WTC11 (cell line): ENCODE measurements at places on chromosomes 1 and 21. TPM values are rescaled to one million over a fixed set of nuclear protein-coding genes. Genes with fewer than 3 reads are reported as not detected.
A peak's percentile ranks its signal among the peaks of the same experiment; 100 is the strongest.

Gene PCP4
- 1.4 to 2.1 TPM (median 1.6 TPM) in 3 replicates for total RNA-seq

Gene ST6GALNAC3
- 11.9 to 14.1 TPM (median 12.7 TPM) in 3 replicates for total RNA-seq

GRCh38 chr1:228361314-228362140, 45.1 kb downstream of the TRIM11 start:
- peak; percentile 8 for DNase-seq

DNA sequence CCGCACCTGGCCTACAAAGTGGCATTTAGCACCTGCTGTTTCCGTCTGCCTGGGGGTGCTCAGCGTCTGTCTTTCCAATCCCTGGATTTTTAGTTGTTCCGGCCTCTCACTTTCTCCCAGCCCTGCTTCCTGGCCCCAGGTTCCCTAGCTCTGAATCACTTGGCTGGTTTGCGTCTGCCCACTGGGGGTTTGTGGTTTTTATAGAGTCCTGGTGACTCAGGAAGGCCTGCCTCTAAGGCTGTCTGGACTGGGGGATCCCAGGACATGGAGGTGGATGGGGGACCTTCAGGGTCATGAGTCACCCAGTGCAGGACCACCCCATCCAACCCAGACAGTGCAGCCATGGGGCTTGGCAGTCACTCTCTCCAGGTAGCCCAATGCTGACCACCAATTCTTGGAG, 53.5 kb downstream of the MRPL37 start:
- no peak for DNase-seq

GRCh38 chr1:202565890-202566602, 144.2 kb downstream of the SYT2 start:
- no peak for DNase-seq

Gene HAO2
- 0.53 to 1.0 TPM (median 0.80 TPM) in 3 replicates for total RNA-seq

GRCh38 chr1:55980582-55980981, 598.8 kb downstream of the PLPP3 start:
- DNase-seq = no peak

DNA sequence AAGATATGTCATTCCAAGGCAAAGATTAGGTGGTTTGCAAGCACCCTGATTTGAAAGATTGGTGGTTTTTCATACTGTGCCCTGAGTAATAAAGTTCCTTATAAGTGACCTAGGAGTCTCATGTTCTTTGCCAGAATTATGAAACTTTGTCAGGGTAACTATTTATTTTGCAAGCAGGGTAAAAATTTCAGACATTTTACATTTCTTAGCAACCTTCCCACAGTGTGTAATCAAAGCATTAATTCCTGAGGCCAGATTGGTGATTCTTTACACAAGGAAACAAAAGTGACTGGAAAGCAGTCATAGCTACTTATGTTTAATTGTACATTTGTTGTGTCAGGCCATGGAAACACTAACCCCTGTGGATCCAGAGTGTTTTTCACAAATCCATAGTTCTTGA, 998.0 kb upstream of the B3GALT2 start:
- DNase-seq = no peak

GRCh38 chr1:106603616-106604015, 452.9 kb upstream of the PRMT6 start:
- DNase-seq = no peak

- DNase-seq = no peak
Measured at GRCh38 chr21:25818121-25818520, 83.3 kb downstream of the GABPA start.

DNA sequence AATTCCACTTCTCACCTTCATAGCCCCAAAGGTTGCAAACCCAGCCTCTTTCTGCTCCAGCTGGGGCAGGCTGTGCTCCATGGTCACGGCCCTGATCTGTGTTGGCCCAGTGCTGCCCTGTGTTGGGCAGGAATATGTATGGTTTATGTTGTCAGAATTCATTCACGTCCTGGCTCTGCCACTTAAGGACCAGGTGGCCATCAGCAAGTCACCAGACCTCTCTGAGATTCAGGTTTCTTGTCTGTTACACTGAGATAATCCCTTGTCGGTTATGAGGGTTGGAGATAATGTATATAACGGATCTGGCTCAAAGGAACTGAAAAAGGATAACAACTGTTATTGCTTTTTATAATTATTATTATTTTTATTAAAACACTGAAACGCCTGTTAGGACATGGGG, 39.1 kb upstream of the SELENON start:
- no peak for DNase-seq

Gene S100A9
- 0.33 to 0.37 TPM in 2 of 3 replicates, not detected in the other for total RNA-seq

- DNase-seq = no peak
Measured at GRCh38 chr1:38563942-38564735, 295.4 kb downstream of the RRAGC start.

Gene ADAM30
- total RNA-seq = not detected in 3 replicates

DNA sequence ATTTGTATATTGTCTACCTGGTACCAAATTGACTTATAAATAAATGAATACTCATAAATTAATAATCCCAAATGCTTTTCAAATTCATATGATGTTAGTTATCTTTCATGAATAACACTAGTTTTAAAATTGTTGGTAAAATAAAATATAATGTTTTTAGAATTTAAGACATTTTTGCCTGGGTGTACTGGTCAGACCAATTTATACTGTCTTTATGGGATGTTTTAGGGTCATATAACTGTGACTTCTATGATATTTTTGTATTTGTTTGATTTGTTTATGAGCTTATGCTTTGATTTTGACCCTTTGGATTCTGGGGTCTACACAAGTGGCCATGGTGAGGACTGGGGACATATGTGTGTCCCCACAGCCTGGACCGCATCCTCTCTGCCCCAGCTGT, 54.1 kb upstream of the KLHDC7A start:
- DNase-seq = no peak

- no peak for DNase-seq
Measured at GRCh38 chr1:28761189-28761588, 24.4 kb downstream of the YTHDF2 start.

DNA sequence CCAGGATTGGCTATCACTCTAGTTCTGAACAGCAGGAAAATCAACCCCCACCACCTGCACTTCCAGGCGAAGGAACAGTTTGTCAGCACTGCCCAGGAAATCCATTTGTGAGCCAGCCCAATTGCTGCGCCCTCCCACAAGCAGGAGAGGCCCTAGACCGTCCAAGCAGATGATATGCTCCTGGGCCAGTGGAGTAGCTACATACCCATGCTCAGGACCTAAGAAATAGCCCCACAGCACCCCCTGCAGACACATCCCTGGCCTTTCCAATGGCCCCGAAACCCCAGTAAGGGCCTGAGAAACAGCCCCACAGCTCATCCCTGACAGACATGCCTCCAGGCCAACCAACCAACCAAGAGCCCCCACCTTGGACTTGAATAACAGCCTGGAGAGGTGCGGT, 111.5 kb upstream of the ZC3H11B start:
- DNase-seq = peak; percentile 41

- no peak for DNase-seq
Measured at GRCh38 chr1:96863449-96863848, 141.9 kb downstream of the PTBP2 start.

DNA sequence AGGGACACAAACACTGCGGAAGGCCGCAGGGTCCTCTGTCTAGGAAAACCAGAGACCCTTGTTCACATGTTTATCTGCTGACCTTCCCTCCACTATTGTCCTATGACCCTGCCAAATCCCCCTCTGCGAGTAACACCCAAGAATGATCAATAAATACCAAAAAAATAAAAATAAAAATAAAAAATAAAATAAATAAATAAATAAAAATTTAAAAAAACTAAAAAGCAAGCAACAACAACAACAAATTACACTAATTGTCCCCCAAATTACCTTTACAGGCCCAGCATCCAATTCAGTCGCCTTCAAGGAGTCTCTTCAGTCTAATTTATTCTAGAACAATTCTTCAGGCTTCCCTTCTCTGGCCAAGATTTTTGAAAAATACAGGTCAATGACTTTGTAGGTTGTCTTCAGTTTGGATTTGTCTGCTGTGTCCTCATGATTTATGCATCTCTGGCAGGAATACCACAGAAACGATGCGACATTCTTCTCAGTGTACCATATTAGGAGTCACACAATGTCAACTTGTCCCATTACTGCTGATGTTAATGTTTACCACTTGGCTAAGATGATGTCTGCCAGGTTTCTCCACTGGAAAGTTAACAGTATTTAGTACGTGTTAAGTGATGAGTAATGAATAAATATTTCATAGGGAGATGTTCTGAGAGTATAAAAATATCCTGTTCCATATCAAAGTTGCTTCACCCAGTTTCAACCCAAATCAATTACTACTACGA, 20.3 kb upstream of the BMP8B start:
- DNase-seq = no peak

GRCh38 chr1:53061859-53062707, at the start of gene PODN:
Gene PODN, plus strand, starts transcription at chr1:53062213. Its CDS starts 7,643 bp downstream, at chr1:53069856.
- no peak for DNase-seq

DNA sequence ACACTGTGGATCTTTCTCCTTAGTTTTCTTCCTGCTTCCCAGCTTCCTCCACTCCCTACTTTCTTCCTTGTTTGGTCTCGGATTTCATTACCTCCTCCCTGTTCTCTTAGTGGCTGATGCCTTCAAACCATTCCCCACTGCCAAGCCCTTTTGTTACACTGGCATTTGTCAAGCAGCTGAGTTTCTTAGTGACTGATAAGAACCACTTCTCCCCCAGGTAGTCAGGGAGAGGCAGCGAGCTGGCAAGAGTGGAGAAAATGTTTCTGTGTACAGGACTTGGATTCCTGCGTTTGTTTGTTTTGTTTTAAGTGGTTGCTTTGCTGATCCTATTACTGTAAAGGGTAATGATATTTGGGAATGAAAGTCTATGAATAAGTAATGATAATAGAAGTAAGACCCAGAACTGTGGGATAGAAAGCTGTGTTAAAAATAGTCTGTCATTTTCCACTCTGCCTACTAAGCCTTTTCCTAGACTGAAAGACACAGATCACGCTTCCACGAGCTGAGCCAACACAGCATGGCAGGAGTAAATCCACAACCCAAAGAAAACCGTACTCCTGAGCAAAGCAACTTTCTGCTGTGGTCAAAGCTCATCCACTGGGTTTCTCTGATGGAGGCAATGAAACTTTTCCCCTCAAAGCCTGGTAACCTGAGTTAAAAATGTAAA, 10.1 kb upstream of the SERTAD4 start:
- no peak for DNase-seq

Gene ANKRD35
- 2.7 to 3.2 TPM (median 2.9 TPM) in 3 replicates for total RNA-seq

- no peak for DNase-seq
Measured at GRCh38 chr1:153956997-153957715, 1.3 kb downstream of the CRTC2 start.

DNA sequence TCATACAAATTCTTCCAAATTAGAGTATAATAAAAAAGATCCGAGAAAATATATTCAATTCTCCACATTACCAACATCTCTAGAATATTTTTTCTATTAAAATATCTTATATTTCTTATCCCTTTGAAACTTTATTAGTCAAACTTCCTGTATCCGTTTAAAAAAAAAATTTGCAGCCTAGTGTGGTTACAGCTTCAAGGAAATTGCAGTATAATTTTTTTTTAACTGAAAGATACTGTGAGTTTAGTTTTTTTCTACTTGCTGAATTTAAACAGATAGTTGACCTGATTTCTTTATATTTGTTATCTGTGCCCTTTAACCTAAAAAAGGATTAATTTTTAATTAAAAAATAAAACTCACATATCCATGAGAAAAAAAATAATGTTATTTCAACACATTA, 1.5 kb downstream of the RGS18 start:
- DNase-seq = no peak

Gene VANGL2
- 68.0 to 69.7 TPM (median 68.6 TPM) in 3 replicates for total RNA-seq

DNA sequence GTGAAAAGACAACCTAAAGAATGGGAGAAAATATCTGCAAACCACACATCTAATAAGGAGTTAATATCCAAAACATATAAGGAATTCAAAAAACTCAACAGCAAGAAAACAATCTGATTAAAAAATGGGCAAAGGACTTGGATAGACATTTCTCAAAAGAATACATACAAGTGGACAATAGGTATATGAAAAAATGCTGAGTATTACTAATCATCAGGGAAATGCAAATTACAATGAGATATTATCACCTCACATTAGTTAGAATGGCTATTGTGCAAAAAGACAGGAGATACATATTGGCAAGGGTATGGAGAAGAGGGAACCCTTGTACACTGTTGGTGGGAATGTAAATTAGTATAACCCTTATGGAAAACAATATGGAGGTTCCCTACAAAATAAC, 44.9 kb downstream of the TRMT1L start:
- DNase-seq = no peak

Gene ZNF683
- not detected in 3 replicates for total RNA-seq
